ENCODE measurements at places on chromosomes 6 and 20. TPM values are rescaled to one million over a fixed set of nuclear protein-coding genes. Genes with fewer than 3 reads are reported as not detected.
A peak's percentile ranks its signal among the peaks of the same experiment; 100 is the strongest.

DNA sequence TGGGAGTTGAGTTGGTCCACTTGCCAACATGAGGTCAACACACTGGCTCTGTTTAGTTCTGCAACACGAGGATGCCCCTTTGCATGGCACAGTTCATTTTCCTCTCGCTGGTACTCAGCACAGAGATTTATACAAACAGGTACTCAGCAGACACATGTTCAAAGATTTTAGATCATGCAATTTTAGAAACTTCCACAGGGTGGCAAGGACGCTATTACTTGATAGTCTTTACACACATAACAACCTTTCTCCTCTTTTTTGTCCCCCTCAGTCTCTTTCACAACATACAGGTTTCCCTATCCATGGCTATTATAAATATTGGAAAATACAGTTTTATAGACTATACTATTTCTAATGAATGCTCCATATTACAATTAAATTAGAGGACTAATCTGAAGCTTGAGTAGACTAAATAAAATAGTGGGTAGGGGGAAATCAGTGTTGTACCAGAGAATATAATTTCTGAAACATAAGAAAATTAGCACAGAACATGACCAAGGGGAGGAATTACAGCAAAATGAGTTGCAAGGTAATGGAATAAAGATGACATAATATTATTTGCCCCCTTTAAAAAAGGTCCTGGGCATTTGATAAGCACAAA, 331.8 kb upstream of the BTBD3 start:
- DNase-seq, result peak; percentile 10

GRCh38 chr20:49276961-49277785, 684 bp downstream of the ZNFX1 start:
- peak; percentile 34 for DNase-seq

- no peak for DNase-seq
Observed at GRCh38 chr6:5219011-5219691, 41.6 kb downstream of the LYRM4 start.

- no peak for DNase-seq
Observed at GRCh38 chr6:131469130-131469529, 103.9 kb upstream of the ARG1 start.

DNA sequence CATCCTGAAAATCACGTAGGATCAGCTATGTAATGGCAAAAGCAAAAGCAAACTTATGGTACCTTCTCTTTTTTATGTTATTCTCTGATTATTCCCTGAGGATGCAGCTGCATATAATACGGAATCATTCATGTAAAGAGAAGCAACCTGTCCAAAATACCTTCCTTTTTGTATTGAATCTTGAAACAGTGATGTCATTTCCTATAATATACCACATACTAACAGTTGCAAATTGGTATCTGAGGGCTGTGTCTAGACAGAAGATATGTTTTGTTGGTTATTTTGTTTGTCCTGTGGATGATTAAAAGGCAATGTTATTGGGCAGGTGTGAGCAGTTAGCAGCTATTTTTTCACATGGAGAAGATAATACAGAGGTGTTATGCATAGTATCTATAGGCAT, 161.4 kb upstream of the AHI1 start:
- DNase-seq, result no peak

DNA sequence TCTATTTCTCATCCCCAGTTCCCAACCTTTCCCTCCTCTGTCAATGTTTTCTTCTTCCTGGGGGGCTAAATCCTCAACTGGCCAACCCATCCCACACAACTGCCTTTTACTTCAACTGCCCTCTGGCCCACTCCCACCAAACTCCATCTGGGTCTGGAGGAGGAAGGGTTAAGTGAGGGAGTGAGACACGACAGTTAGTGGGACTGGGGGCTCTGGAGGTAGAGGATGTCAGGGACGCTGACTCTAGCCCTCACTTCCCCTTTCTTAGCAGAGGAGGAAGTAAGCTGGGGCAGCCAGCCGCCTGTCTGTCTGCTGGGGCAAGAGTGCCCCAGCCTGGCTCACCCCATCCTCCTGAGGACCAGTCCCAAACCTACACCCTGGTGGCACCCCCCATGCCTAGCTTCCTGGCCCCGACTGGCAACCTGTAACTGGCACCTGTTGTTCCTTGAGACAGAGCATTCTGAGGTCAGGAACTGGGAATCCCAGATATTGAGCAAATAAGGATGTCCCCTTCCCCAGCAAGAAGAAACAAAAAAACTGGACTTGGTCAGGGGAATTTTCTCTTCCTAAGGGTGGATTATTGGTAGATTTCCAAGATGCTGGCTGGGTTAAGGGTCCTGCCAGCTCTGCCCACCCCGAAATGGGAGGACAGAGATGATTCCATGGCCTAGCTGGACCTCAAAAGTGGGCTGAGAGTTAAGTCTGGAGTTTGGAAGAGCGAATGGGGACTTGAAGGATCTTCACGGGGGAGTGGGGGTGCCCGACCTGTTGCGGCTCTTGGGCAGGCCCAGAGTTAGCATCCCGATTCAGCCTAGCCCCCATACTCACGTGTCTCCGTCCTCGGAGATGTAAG, 971 bp downstream of the NFKBIE start:
- no peak for DNase-seq

DNA sequence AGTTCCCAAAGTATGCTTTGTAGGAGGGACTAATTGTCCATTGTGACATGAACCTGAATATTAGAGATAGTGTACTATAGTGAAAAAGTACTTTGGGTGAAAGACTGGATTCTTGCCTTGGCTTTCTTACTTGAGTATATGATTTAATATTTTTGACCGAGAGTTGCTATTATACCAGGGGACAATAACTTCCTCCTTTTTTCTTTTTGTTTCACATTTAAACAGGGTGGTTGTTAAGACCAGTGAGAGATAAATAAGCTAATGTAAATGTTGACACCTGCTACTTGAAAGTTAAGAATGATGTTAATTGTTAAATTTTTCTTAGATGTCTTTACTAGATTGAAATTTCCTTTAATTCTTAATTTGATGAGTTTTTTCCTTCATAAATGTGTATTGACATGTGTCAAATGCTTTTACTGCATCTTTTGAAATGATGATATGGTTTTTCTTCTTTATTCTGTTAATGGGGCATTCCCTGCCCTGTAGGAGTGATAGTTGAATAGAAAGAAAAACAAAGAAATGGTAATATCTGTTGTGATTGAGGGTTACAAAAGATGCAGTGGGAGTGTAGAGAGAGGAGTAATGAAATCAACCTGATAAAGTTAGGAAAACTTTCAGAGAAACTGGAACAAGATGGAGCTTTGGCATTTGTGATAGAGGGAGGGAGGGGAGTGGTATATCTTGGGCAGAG, 48.4 kb downstream of the ZFAND3 start:
- no peak for DNase-seq

- no peak for DNase-seq
Observed at GRCh38 chr20:22098511-22098910, 393.0 kb downstream of the PAX1 start.

- DNase-seq, result no peak
Observed at GRCh38 chr6:20334334-20334733, 67.3 kb upstream of the E2F3 start.

- no peak for DNase-seq
Observed at GRCh38 chr6:30135757-30136156, at the start of gene TRIM40. Gene TRIM40, plus strand, starts transcription at chr6:30136140. Its CDS starts 897 bp downstream, at chr6:30137037.

GRCh38 chr20:63553251-63553932, 567 bp upstream of the FNDC11 start:
- DNase-seq, result peak; percentile 57

Gene LRP11
- 62.7 TPM for total RNA-seq

Gene SMIM26
- total RNA-seq, result 130 TPM

Gene CST5
- not detected for total RNA-seq

Gene ZNF165
- 0.78 TPM for total RNA-seq

Gene KCNK5
- total RNA-seq, result not detected
